NCI-H1105 treated with DMSO at 0.1 percent for 48 hours (cell line): ENCODE measurements at places on chromosomes 4 and X.

GRCh38 chrX:85243155-85243554, 424 bp downstream of the SATL1 start:
- peak; percentile 11 for DNase-seq

DNA sequence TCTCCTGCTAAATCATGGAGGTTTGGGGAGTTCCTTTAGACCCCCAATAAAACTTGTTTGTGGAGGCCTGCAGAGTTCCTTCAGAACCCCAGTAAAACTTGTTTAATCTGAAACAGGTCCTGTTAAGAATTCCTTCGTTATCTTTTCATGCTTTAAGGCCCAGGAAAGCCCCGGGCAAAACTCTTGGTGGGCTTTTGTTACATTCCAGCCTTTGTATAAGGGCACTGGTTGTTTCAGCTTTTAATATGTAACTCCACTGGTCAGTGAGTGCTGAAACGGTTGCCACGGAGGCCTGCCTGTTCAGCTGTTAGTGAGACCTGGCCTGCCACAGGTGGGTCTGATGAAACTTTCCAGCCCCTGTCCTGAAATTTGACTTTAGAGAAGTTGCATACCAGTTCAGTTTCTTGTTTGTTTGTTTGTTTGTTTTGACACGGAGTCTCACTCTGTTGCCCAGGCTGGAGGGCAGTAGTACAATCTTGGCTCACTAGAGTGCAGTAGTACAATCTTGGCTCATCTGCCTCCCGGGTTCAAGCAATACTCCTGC, 12.4 kb upstream of the DHRSX start:
- no peak for DNase-seq

DNA sequence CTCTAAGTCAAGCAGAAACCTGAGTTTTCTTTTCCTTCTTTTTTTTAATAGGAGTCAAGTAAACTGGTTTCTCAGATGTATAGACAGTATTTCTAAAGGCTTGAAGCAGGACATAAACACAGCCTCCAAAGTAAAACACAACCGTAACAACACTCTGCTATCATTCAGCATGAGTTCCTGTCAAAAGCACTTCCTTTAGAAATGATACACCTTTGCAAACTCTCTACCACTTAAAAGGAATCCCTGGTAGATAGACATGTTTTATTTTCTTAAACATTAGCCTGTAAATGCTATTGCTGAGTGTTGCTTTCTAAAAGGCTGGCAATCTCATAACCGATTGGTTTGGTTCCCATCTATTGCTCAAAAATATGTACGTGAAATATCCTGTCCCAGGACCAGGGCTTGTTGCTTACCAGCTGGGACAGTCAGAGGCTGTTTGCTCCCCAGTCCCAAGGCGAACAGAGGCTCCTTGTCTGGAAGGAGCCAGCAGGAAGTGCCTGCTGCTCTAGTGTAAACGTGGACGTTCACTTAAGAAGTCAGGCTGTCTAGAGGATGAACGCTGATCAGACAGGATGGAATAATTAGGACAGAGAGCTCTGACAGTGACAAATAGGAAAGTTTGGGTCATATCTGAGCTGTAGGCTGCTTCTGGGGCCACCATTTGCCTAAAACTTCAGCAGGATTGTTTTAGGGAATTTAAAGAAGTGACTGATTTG, 173.9 kb upstream of the KLF3 start:
- DNase-seq: no peak

DNA sequence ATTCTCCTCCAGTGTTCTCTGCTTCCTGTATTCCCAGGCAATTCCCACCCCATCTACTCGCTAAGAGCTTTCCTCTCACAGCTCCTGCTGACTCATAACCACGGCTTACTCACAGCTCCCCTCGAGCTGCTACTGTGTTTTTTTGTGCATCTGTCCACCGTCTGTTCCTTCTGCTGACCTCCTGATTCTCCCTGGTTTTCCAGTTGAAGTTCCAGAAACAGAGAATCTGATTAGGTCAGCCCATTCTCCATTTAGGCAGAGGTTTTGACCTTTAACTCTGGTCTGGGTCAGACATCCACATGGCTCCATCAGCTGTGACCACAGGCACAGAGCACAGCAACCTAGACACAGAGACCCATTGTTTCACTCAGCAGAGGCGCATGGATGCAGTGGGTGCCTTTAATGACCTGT, 5.5 kb upstream of the SMIM20 start:
- DNase-seq: no peak

- no peak for DNase-seq
Measured at GRCh38 chr4:143352720-143353119, 16.0 kb downstream of the GAB1 start.

- DNase-seq: no peak
Measured at GRCh38 chr4:132101526-132101925, 1047.6 kb upstream of the PCDH10 start.

DNA sequence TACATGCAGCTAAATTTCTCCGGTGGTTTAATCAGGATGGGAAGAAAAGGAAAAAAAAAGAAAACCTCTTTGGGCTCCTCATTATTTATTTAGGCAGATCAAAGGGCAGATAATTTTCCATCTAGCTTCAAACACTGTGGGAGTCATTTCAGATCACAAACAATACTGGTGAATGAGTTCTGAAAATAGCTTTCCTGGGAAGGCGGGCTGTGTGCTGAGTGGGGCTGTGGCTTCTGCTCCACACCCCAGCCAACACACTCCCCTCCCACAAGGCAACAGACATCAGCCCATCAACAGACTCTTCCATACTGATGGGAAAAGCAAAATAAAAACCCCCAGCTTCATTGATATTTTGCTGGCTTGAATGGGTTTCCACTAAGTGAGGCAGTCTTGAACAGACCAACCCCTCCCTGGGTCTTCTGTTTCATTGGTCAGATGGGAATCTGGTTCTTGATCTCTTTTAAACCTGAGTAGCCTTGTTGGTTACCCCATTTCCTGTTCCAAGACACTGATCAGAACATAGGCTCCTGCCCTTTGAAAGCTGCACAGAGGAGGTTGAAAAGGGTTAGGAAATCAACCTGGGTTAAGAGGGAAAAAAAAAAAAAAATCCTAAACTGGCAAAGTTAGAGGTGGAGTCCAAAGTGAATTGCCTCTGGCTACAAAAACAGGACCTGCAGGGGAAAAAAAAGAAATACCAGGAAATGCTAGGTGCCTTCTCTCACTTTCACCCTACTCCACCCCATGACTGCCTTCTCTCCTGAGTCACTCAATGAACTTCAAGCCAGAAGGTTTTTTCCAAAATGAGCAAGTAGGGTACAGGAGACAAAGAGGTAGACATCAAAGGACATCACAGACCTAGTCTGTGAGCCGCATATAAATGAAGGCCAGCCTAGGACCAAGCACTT, 20.0 kb downstream of the AMOT start:
- DNase-seq: peak; percentile 24

GRCh38 chrX:110966839-110967238, 129.2 kb upstream of the PAK3 start:
- no peak for DNase-seq

- DNase-seq: no peak
Measured at GRCh38 chr4:32909736-32910135, 2189.6 kb downstream of the PCDH7 start.

DNA sequence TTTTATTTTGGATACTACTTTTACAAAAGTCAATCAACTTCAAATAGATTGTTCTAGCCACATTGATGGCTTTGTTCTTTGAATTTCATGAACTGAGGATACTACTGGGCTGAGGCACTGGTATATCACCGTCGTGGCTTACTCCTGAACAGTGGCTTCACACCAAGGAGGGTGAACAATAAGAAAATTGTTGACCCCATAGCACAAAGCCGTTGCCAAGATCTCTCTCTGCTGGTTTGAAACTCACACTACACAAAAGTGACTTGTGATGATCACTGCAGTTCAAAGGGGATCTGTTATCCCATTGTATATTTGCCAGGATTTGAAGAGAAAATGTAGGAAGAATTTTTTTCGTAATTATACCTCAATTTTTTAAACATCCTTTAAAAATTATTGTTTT, 119.6 kb downstream of the PDLIM5 start:
- no peak for DNase-seq

GRCh38 chr4:60344908-60345307, 855.2 kb upstream of the ADGRL3 start:
- DNase-seq: no peak

- peak; percentile 55 for DNase-seq
Measured at GRCh38 chrX:113929004-113929403, 654.9 kb upstream of the HTR2C start.

- no peak for DNase-seq
Measured at GRCh38 chrX:42577936-42578470, 200.0 kb downstream of the PPP1R2C start.

DNA sequence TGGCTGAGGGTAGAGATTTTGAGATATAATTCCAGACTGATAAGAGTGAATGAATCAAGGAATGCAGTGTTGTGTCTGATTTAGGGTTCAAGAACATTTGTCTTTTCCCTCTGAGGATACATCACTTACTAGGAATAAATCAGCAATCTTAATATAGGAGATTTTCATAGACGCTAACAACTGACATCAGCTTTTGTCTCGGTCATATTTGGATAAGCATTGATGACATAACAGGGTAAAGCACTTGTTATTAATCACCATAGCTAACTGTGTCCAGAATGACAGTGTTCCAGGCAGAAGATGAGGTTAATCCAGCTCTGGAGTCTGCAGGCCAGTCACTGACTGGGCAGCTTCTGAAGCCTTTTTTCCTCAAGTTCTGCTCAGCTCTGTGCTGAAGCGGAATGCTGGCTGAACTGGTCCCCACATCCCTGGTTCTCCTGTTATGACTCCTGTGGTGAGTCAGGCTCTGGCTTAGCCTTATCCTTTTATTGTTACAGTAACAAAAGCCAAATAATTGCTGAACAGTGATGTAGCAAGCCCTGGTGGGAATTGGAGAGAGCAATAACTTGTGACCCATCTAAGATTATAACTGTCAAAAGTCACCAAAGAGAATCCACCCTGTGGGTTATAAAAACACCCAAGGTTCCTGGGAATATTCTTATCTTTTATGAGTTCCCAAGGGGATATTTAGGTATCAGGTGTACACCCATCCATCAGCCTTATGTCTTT, 41.8 kb downstream of the FNIP2 start:
- no peak for DNase-seq

DNA sequence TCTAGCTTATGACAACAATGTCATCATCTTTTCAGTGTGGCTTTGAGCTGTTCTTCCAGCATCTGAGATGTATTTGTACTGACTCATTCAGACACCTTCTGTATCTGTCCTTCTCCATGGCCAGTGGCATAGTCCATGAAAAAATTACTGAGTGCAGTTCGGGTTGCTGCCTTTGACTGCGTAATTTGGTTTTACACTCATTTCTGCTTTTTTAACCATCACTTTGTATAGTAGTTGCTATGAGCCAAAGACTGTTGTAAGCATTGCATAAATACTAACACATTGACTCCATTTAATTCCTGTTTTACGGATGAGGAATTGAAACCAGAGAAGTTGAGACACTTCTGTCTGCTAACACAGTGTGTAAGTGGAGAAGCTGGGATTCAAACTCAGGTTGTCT, 190.7 kb upstream of the MID1 start:
- DNase-seq: no peak

- DNase-seq: no peak
Measured at GRCh38 chr4:84338367-84338766, 160.7 kb downstream of the NKX6-1 start.

DNA sequence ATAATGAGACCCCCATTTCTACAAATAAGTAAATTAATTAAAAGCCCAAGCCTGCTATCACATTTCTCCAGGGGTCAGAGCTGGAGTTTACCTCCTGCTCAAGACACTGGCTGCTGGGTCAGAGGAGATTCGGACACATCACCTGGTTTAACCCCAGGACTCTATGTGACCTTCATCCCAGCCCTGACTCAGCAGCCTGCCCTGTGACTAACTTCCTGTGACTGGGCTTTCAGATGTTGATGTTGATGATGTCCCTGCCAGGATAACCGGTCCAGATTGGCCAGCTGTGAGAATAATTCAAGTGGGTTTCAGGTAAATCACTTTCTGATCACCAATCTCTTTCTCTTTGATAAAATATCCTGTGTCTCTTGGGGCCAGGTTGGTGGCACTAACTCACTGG, 102.4 kb upstream of the MAML3 start:
- DNase-seq: no peak

GRCh38 chr4:63831590-63832155, 577.6 kb downstream of the TECRL start:
- no peak for DNase-seq

GRCh38 chr4:21802406-21802805, 146.2 kb downstream of the KCNIP4 start:
- no peak for DNase-seq

GRCh38 chr4:98293104-98293887, 32.1 kb downstream of the RAP1GDS1 start:
- no peak for DNase-seq

- no peak for DNase-seq
Measured at GRCh38 chrX:19576742-19577141, 61.4 kb upstream of the MAP3K15 start.

- DNase-seq: no peak
Measured at GRCh38 chr4:87080462-87080861, 140.0 kb downstream of the KLHL8 start.
